EL (cell line): ENCODE measurements at places on chromosomes 16 and 17.

DNA sequence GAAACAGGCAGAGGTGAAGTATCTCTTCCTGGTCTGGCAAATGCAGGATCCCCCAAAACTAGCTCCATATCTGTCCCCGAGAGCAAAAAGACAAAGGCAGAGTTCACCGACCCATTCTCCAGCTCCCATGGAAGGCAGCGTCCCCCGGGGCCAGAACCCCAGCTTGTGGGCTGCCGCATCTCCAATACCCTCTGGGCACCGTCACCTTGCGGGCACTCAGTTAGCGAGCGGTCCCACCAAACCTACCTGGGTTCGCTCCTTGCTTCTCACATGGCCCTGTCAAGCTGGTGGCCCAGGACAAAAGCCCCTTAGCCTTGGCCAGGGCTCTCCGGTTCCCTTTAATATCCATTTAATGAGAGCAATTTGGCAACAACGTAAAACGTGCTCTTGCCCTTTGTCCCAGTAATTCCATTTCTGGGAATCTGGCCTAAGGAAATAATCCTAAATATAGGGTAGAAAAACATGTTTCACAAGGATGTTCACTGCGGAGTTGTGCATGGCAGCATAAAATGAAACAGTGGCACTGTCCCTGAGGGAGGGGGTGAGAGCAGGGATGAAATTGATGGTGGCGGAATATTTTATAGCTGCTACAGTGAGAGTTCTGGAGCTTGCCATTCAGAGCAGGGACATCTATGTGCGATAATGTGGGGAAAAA, 157.1 kb downstream of the CMIP start:
- DNase-seq, result no peak

- DNase-seq, result no peak
Observed at GRCh38 chr17:67126983-67127382, 82.6 kb downstream of the CACNG1 start.

DNA sequence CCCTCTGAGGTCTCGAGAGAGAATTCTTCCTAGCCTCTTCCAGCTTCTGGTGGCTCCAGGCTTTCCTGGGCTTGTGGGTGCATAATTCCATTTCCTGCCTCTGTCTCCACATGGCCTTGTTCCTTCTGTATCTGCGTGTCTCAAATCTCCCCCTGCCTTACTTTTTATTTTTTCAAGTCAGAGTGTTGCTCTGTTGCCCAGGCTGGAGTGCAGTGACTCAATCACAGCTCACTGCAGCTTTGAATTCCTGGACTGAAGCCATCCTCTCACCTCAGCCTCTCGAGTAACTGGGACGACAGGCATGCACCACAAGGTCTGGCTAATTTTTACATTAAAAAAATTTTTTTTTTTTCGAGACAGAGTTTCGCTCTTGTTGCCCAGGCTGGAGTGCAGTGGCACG, 120.6 kb downstream of the SHISA9 start:
- DNase-seq, result no peak

DNA sequence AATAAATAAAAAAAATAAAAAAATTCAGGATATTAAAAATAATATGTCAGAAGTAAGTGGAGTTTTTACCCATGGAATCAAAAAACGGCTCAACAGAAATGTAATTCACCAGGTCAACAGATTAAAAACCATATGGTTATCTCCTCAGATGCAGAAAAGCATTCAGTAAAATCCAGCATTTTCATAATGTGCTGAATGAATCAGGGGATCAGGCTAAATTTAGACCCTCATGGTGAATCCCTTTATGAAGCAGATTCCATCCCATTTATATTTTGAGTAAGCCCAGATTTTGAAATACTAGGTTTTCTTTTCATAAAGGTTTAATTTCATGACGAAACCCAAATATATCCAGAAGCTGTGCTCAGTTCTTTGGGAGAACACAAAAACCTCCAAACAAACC, 84.4 kb downstream of the OR1D5 start:
- DNase-seq, result no peak

- no peak for DNase-seq
Observed at GRCh38 chr16:65487231-65487630, 365.4 kb upstream of the CDH11 start.
